ENCODE measurements at places on chromosomes 7 and 10. TPM values are rescaled to one million over a fixed set of nuclear protein-coding genes. Genes with fewer than 3 reads are reported as not detected.

LAMB4 gene
- total RNA-seq = under 0.01 TPM

OTUD1 gene
- total RNA-seq = 2.7 TPM

GNGT1 gene
- not detected for total RNA-seq

SUFU gene
- 2.9 TPM for total RNA-seq

AKR1D1 gene
- not detected for total RNA-seq

PDE6C gene
- not detected for total RNA-seq

GBF1 gene
- 17.0 TPM for total RNA-seq

INHBA gene
- 7.9 TPM for total RNA-seq

ATP5F1C gene
- 234 TPM for total RNA-seq

MRM2 gene
- total RNA-seq = 9.2 TPM

ZNF804B gene
- total RNA-seq = not detected

NODAL gene
- not detected for total RNA-seq

Measured in bronchial smooth muscle cell (primary cell).